ENCODE measurements at places on chromosomes 4 and X.
A peak's percentile ranks its signal among the peaks of the same experiment; 100 is the strongest.

- DNase-seq, result peak; percentile 80
Observed at GRCh38 chrX:155263854-155264628, at the start of gene RAB39B. Gene RAB39B (minus strand): TSS chrX:155264491. CDS start chrX:155264288, 203 bp downstream.

DNA sequence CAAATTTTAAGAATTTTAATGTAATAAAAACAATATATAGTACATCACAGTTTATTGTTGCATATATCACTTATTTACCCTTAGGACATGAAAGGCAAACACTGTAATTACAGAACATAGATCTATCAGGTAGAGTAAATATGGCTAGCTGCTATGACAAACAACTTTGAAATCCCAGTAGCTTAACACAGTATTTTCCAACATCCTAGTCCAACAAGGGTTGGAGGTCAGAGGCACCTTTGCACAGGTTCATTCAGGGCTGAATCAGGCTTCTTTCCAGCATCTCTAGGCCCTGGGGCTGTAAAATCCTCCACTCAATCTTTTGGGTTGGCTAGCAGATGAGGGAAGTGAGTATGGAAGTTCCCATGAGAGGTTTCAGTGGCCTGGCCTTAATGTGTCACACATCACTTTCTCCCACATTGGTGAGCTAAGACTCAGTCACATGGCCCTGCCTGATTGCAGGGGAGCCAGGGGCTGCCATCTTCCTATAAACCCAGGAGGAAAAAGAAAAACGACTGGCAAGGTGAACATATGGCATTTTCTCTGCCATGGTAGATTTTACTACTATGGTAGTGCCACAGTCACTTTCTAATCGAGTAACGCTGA is 32.9 kb downstream of the HERC6 start:
- no peak for DNase-seq

GRCh38 chr4:15233264-15233597 is 194.6 kb upstream of the C1QTNF7 start:
- no peak for DNase-seq

- DNase-seq, result no peak
Observed at GRCh38 chr4:169530048-169530447, 82.3 kb downstream of the NEK1 start.

GRCh38 chrX:77788050-77788449 is 2.0 kb upstream of the ATRX start:
- DNase-seq, result peak; percentile 1

DNA sequence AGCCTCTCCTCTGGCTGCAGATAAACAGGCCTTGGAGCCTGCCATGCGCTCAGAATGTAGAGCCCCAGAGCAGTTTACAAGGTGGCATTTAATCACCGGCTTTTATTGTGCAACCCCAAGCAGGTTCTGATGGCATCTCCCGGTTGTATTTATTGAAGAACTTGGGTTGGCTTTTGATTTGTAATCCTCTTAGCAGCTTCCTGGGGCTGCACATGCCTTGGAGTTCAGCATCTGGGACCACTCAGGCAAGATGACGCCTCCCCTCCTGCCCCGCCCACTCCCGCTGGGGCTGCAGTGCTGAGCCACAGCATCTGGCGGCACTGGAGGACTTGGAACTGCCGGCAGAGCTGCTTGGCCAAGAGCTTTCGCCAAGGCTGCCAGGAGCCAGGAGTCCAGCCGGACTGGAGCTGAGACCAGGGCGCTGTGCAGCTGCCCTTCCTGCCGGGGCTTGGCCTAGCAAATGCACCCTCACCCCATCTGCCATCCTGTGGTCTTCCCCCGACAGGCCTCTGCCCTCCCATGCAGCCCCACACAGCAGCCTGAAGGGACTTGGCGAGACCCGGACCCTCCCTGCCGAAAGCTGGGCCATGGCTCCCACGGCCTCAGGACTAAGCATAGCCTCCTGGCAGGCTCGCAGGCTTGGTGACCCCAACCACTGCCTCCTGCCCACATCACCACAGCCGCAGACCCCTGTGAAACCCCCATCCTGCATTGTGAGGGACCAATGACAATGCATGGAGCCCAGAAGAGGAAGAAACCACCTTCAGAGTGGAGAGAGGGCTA is 5.4 kb downstream of the HTRA3 start:
- peak; percentile 86 for DNase-seq

- no peak for DNase-seq
Observed at GRCh38 chrX:25016361-25016671, 551 bp upstream of the ARX start.

GRCh38 chr4:3375688-3376087 is 66.1 kb upstream of the HGFAC start:
- DNase-seq, result no peak

GRCh38 chrX:34197946-34198345 is 65.8 kb upstream of the FAM47A start:
- DNase-seq, result no peak

GRCh38 chr4:116926631-116927295 is 158.6 kb downstream of the TRAM1L1 start:
- no peak for DNase-seq

DNA sequence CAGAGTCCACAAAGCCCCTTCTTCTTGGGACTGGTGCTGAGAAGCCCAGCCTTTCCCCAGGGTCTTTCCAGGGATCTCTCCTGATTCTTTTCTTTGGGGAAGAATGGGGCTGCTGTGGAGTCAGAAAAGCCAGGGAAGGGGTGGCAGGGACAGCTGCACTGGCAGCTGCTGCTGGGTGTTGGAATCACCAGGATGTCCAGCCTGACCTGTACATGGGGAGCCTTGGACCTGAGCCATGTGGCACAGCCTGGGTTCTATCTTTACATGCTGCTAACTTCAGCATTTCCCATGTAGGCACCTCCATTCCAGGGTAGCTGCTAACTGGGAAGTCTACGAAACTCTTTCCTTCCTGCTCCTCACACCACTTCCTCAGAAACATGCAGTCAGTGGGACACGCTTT is 36.0 kb downstream of the MED28 start:
- DNase-seq, result no peak

- no peak for DNase-seq
Observed at GRCh38 chr4:98289375-98289774, 28.2 kb downstream of the RAP1GDS1 start.

DNA sequence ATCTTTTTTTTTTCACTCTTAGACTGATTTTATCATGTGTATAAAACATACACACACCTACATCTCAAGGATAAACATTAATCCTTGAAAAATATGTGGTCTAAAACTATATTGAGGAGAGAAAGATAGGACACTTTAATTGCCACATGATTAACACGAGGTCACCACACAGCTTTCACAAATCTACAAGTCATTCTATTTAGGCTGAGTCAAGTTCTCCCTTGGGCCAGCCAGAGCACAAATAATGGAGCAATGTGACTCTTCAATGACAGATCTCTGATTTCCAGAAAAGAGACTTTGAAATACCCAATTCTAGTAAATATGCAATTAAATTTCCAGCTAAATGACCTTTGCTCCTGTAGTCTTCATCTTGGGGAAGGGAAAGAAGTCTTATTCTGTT is 12.9 kb upstream of the ADH4 start:
- DNase-seq, result no peak

GRCh38 chrX:151977923-151978322 is 3.4 kb upstream of the GABRE start:
- DNase-seq, result no peak

DNA sequence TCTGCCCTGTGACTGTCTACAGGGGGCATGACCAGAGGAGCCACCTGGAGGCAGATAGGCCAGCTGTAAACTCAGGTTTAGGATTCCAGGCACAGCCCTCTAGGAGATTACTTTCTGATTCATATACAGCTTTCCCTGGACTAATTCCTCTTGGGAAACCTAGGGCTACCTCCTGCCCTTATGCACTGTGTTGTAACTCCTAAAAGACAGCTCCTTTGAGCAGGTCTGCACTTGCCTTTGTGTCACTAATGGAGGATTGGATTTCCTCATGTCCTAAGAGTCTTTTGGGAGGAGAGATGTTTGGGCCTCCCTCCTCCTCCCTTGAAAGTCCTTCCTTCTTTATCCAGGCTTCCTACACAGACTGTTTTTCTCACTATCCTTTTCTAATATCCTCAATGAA is 202.0 kb downstream of the PCDH19 start:
- DNase-seq, result no peak

DNA sequence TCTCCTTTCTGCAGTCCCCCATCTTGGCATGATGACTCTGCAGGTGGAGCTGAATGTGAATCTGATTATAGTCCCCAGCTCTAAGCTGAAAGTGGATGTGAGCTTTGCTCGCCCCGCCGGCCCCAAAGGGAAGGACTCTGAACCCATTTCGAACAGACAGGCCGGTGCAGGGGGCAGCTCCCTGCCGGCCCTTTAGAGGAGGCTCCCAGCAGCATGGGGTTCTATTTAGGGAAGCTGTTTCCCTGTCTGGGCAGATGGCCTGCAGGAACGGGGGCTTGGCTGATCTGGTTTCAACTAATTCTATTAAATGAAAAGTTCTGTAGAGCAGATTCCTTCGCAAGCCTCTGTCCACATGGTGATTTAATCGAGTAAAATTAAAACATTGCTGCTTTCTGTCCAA is 104.8 kb upstream of the MSX1 start:
- peak; percentile 81 for DNase-seq

DNA sequence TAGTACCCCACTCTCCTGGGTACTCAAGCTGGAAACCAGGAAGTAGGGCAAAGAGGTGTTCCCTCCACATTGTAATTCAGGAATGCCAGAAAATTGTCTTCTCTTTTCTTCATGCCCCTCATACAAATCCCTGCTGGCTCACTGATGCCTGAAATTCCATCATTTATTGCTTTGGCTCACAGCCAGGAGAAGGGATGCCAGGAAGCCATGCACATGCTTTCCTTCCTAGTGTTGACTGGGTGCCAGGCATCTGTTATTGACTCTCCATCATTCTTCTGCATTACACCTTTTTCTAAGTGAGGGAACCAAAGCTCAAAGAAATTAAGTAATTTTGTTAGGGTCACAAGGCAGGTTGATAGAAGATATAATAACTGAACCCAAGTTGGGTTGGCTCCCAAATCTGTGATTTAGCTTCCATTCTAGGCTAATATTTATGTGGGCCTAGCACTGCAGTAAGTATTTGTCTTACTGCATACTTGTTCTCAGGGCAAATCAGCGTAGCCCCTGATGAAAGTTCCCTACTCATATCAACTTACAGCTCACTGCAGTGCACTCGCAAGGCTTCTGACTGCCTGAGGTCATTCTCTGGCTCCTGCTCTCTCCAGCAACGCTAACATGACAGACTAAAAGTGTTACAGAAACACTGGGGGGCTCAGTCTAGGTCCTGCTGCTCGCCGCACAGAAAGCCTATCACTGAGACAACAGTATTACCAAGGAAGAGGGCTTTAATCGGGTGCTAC is 89.0 kb downstream of the TRAPPC11 start:
- no peak for DNase-seq

- DNase-seq, result peak; percentile 88
Observed at GRCh38 chr4:33924239-33924638, 2320.1 kb downstream of the ARAP2 start.

DNA sequence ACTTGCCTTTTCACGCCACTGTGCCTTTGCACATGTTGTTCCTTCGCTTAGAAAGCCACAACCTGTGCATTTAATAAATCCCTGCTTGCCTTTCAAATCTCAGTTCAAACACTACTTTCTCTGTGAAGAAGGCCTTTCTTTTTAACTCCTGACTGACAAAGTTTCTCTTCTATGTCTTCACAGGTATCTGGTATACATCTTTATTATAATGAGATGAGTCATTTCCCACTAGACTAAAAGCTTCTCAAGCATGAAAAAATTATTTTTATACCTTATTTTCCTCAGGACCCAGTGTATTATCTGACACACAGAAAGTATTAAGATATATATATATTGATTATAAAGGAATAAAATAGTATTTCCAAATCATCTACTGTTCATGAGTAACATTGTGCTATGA is 189.9 kb downstream of the TBCK start:
- DNase-seq, result no peak

- no peak for DNase-seq
Observed at GRCh38 chrX:80879143-80879542, 69.5 kb upstream of the BRWD3 start.

- DNase-seq, result no peak
Observed at GRCh38 chr4:98639108-98639507, 19.3 kb downstream of the TSPAN5 start.

- DNase-seq, result no peak
Observed at GRCh38 chr4:33088713-33089112, 2368.5 kb downstream of the PCDH7 start.

GRCh38 chrX:150567645-150568319 is 639 bp upstream of the MTM1 start:
- no peak for DNase-seq

DNA sequence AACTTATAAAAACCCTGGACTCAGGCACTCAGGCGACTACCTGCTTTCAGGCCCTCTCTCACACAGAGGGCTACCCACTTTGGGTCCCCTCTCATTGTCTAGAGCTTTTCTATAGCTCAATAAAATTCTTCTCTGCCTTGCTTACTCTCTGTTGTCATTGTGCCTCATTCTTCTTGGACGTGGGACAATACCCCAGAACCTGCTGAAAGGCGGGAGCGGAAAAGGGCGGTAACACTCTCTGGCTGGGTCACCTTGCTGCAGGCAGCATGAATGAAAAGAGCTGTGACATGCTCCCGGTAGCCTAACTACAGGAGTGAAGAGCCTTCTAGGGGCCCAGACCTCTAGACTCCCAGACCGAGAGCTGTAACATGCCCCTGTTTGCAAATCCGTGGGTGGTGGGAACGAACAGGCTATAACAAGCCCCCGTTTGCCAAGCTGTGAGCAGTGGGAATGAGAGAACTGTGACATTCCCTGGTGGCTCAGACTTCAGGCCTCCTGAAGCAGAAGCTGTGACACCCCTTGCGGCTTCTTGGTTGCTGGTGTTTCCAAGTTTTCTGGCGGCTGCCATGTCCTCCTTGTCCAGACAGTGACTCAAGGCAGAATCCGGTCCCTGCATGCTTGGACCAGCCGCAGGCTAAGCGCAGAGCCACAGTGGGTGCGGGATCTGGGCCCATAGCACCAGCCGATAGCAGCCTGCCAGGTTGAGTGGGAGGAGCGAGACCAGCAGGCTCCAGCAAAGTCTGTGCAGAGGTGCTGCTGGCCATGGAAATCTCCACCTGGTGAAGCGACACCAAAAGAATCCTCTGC is 684.6 kb downstream of the ARAP2 start:
- DNase-seq, result no peak

DNA sequence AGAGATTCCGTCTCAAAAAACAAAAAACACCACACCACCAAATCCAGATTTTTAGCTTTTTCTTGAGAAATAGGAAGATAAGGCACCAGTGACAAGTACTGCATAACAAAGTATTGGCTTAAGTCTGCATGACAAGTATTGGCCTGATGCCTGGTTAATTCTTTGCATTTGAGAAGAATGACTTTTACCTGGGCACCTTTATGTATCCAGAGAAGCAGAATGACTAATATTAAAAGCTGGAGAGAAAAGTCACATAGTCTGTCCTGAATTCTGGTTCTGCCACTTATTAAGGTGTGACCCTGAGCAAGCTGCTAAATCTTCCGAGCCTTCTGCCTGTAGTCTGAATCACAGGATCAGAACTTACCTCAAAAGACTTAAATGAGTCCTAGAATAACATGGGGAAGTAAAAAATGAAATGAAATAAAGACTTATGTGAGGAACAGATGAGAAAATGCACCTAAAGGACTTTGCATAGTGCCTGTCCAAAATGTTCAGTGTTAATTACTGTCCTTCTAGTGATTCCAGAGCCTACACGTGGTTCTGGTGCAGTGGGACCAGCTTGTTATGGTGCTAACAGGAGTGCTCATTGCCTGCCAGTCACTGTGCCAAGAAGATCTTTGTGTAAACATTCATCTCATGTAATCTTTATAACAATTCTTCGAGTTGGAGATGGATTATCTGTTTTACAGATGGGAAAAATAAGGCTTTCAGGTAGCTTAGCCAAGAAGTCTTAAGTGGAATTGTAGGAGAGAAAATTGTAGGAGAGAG is 31.6 kb downstream of the UGDH start:
- no peak for DNase-seq

- no peak for DNase-seq
Observed at GRCh38 chr4:184688447-184688846, 38.9 kb downstream of the PRIMPOL start.

GRCh38 chr4:134567461-134567860 is 365.9 kb upstream of the PABPC4L start:
- no peak for DNase-seq
